ENCODE measurements at places on chromosomes 11 and 22.
A peak's percentile ranks its signal among the peaks of the same experiment; 100 is the strongest.

- DNase-seq, result no peak
Observed at GRCh38 chr11:46414466-46414796, 22.9 kb upstream of the CHRM4 start.

DNA sequence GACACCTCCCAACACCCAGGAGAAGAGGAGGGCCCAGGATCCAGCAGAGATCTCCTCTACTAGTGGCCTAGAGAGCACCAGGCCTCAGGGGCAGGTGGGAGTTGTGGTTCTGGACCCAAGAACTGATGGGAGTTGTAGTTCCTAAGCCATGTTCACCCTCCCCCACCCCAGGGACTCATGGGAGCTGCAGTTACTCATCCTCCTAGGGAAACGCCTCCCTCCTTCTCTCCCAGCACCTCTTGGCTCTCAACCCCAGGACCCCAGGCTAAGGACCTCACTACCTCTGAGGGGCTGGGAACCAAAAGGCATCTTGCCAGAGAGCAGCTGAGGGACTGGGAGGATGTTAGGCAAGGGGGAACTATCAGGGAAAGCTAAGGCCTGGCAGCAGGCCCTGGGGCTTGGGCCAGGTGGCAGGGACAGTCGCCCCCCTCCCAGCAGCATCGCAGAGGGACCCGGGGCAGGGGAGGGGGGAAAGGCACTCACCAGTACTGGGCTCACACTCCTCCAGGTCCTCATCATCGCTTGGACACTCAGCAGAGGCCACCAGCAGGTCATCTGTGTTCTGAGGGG lies 28.9 kb downstream of the SLC22A12 start:
- DNase-seq, result peak; percentile 57

GRCh38 chr11:11279956-11280689 lies 72.9 kb downstream of the CSNK2A3 start:
- DNase-seq, result peak; percentile 36

GRCh38 chr22:31248138-31248745 lies 36.1 kb downstream of the LIMK2 start:
- DNase-seq, result peak; percentile 74

GRCh38 chr22:19713245-19713644 lies 1.1 kb upstream of the SEPTIN5 start:
- DNase-seq, result no peak

DNA sequence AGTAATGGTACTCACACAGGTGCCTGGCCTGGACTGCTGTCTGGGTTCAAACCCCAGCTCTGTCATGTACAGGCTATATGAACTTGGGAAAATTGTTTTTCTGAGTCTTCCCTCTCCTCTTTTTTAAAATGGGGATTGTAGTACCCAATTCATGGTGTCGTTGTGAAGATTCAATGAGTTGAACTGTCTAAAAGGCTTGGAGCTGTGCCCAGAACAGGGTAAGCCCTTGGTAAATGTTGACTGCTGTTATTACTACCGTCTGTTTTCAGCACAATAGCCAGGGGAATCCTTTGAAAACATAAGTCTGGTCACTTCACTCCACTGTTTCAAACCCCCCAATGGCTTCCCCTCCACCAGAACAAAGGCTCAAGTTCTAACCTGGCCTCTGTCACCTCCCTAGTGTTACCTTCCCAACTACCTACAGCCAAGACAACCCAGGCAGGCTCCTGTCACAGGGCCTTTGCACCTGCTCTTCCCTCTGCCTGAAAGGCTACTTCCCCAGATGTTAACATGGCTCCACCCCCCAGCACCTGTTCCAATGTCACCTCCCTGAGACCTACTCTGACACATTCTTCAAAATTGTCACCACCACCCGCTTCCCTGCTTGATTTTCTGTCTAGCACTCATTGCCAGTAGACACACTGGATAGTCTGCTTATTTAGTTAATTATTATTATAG lies 152.8 kb downstream of the CHST1 start:
- DNase-seq, result no peak

DNA sequence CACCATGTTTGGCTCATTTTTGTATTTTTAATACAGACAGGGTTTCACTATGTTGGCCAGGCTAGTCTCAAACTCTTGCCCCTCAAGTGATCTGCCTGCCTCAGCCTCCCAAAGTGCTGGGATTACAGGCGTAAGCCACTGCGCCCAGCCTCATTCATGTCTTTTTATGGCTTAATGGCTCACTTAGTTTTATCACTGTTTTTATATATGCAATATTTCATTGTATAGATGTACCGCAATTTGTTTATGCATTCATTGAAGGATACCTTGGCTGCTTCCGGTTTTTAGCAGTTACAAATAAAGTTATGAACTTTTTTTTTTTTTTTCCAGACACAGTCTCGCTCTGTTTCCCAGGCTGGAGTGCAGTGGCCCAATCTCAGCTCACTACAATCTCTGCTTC lies 5.5 kb upstream of the TCN2 start:
- no peak for DNase-seq

- DNase-seq, result no peak
Observed at GRCh38 chr11:59218319-59218718, 5.6 kb upstream of the MPEG1 start.

Data from NT2/D1 (cell line).